Fibroblast of the aortic adventitia (primary cell): ENCODE measurements at places on chromosomes 7 and 10. TPM values are rescaled to one million over a fixed set of nuclear protein-coding genes. Genes with fewer than 3 reads are reported as not detected.

GRCh38 chr10:112811741-112812551 lies 138.1 kb upstream of the TCF7L2 start:
- DNase-seq: peak; percentile 95

GRCh38 chr10:118710487-118710886 lies 44.3 kb downstream of the CACUL1 start:
- no peak for DNase-seq

DNA sequence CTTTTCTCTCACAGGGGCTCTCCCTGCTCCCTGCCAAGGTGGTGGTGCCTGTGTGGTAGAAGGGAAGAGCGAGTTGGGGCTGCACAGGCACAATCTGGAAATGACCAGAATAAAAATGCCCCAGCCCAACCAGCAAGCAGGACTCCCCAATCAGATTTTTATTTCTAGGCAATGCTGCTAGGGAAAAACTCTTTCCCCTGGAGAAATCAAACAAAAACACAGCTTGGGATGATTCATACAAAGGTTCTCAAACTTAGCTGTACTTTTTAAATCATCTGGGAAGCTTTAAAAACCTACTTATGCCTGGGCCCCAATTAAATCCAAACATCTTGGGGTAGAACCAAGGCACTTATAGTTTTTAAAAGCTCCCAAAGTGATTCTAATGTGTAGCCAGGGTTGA lies 243.2 kb downstream of the HTR7 start:
- peak; percentile 7 for DNase-seq

DNA sequence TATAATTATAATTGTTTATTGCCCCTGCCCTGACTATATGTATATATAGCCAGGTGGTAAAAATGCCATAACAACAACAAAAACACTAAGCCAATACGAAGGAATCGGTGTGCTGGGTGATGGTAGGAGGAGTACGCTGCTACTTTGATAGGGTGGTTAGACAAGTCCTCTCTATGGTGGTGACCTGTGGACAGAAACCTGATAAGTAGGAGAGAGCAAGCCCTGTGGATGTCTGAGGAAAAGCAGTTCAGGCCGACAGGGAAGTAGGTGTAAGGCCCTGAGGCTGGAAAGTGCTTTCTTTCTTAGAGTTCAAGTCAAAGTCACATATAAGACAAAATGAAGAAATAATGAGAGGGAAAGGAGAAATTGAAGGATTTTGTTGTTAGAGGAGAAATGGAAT lies 823.8 kb upstream of the CELF2 start:
- DNase-seq: no peak

Gene SEMA3E
- total RNA-seq: 0.98 and 16.1 TPM in 2 replicates

DNA sequence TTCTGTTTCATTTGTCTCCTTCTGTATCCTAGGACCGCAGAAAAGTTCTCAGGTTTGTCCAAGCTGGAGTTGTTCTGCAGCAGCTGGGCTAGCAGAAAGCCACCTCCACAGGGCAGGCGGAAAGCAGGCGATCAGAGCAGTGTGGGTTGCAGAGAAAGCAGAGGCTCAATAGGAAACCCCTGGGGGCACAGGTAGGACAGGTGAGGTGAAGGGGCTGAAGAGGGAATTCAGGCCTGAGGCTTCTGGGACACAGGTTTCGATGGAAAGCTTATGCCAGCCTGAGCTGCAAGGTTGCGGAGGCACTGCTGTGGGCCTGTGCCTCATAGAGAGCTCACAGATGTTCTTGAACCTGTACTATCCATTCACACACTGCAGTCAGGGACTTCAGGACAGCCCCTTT lies 194.9 kb upstream of the TPK1 start:
- DNase-seq: no peak

DNA sequence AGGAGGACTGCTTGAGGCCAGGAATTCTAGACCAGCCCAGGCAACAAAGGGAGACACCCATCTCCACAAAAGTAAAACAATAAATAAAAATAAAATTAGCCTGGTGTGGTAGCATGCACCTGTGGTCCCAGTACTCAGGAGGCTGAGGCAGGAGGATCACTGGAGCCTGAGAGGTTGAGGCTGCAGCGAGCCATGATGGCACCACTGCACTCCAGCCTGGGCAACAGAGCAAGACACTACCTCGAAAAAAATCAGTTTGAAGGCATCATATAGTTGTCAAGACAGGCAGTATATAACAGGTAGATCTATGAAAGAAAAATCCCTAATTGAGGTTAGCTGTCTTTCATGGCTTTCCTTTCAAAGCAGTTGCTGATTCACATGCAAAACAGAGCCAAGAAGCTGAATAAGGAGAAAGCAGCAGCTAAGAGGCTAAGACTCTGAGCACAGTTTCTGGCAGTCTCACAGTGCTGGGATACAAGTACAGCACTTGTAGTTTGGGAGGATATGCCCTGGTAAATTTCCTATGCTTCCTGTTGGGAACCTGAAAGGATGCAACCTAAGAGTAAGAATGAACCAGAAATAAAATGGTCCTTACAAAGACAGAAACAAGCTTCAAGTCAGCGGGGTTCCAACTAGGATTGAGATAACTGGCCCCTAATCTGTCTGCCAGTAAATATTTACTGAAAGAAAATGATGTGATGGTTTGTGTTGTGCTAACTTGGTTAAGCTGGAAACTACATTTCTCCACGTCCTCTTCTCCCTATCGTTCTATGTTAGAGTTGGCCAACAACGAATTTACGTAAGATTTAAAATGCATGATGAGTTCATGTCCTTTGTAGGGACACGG lies 368.5 kb upstream of the HPS1 start:
- no peak for DNase-seq
